ENCODE measurements at places on chromosomes 5 and 9. TPM values are rescaled to one million over a fixed set of nuclear protein-coding genes. Genes with fewer than 3 reads are reported as not detected.

GRCh38 chr9:33232815-33233214 lies 7.2 kb upstream of the SPINK4 start:
- DNase-seq = no peak

GRCh38 chr5:9126490-9126889 lies 419.4 kb downstream of the SEMA5A start:
- DNase-seq = no peak

- no peak for DNase-seq
Observed at GRCh38 chr5:178162481-178162880, 8.8 kb upstream of the NHP2 start.

GRCh38 chr9:134029248-134030226 lies 4.3 kb downstream of the BRD3OS start:
- DNase-seq = no peak

- DNase-seq = no peak
Observed at GRCh38 chr5:74560245-74560644, 80.3 kb downstream of the ENC1 start.

NRG2 gene
- not detected for total RNA-seq

GPR21 gene
- 1.2 TPM for total RNA-seq

ZNF367 gene
- 36.3 TPM for total RNA-seq

Data from activated CD8-positive, alpha-beta memory T cell treated with anti-CD3 and anti-CD28 coated beads, Interleukin-2, amount 10 ng/mL, durations not matched to agents 7 days and 5 days (primary cell).